Activated gamma-delta T cell treated with anti-CD3 and anti-CD28 coated beads, Interleukin-2, amount 50 U/mL, for 16 hours (primary cell): ENCODE measurements at places on chromosomes 12 and 14.

DNA sequence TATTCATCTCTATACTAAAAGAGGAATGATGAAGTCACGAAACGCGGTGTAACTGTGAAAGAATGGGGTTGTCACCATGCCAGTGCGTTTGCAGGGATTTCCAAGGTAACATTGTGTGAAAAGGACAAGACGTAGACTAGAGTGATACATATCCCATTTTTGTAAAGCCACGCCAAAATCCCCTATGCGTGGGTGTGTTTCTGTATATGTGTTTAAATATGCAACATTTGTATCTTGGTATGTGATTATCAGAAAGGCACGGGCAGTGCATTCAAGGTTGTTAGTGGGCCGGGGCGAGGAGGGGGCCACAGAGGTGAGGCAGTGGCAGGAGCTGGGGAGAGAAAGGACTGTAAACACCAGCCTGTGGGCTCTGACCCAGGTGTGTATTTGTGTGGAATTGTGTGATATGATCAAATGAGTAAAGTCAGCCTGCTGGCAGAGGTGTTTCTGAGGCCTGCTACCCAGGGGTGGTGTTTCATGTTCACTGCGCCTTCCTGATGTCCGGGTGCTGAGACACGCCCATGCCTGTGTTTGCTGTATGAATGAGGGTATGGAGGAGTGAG lies 137.8 kb downstream of the ADGRD1 start:
- no peak for DNase-seq

DNA sequence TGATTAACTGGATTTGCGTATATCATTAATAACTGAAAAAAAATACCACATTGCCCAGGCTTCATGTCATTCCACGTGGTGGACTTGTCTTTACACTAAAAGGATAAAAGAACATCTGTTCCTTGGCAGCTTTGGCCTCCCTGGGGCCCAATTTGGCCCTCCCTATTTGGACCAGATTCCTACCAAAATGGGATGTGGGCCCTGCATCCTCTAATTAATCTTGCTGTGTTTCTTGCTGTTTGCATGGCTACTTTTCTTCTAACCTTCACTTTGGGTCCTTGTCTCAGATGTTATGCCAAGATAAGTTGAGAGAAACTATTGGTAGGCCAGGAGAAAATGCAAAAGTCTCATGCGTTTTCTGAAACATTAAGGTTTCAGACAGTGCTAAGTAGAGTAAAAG lies 57.5 kb downstream of the PTHLH start:
- no peak for DNase-seq

GRCh38 chr14:67232066-67232465 lies 9.2 kb upstream of the PALS1 start:
- DNase-seq: no peak

DNA sequence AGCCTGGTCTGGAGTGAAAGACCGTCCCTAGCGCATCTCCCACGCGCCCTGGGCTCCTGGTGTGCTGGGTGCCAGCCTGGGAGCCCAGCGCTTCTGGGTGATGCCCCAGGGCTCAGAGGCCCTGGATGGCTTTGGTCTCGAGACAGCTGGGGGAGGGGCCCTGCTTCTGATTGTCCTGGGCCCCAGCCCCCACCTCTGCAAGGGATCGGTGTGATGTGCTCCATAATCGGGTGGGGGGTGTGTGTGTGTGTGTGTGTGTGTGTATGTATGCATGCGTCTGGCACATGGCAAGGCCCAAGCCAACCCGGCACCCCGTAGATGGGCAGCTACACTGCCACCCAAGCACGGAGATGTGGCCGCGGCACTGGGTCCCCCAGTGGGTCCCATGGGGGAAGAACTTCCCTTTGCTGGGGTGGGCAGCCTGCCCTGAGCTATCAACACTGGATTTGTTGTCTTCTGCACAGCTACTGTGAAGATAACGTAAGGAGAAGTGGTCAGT lies 3.1 kb downstream of the ZBTB42 start:
- no peak for DNase-seq

- no peak for DNase-seq
These were observed 264.4 kb downstream of the DPF3 start for GRCh38 chr14:72629534-72629933.

DNA sequence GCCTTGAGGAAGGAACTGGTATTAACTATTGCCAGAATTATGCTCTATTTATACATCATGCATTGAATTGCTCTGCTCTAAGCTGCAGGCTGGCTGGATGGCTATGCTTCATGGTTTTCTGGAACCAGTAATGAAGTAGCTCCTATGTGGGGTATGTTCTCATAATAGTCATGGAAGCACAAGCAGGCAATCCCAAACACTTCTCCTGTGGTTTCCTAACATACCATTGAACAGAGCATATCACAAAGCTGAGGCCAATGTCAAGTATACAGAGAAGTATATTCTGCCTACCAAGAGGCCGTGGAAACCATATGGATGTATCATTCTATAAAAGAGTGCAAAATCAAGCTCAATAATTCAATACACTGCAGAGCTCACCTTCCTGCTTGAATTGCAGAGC lies 1752.4 kb upstream of the FLRT2 start:
- no peak for DNase-seq
